ENCODE measurements at places on chromosomes 3 and 15. TPM values are rescaled to one million over a fixed set of nuclear protein-coding genes. Genes with fewer than 3 reads are reported as not detected.

The TMC3 gene
- total RNA-seq: not detected

The UBL7 gene
- 42.7 TPM for total RNA-seq

The GATA2 gene
- 26.7 TPM for total RNA-seq

The SLC38A3 gene
- not detected for total RNA-seq

The HYAL2 gene
- 69.1 TPM for total RNA-seq

The RASGRP1 gene
- 9.5 TPM for total RNA-seq

The FHIT gene
- 2.2 TPM for total RNA-seq
